ENCODE measurements at places on chromosomes 7 and 10. TPM values are rescaled to one million over a fixed set of nuclear protein-coding genes. Genes with fewer than 3 reads are reported as not detected.

- DNase-seq: no peak
These were observed 365.7 kb downstream of the GPR37 start for GRCh38 chr7:124399941-124400340.

Gene EZH2
- 44.9 TPM for total RNA-seq

DNA sequence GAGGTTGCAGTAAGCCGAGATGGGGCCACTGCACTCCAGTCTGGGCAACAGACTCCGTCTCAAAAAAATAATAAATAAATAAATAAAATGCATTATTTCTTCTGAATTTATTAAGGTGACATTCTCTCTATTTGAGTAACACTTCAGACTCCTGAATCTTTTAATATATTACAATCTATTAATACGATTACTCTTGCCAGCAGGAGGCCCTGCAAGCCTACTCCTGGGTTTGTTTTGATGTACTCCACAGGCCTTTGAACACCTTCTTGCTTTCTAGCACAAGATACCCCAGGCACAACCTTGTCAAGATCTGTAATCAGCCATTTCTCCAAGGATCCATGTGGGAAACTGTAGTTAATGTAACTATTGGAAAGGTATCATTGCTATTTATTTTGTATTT, 63.5 kb downstream of the COBL start:
- DNase-seq: peak; percentile 32

DNA sequence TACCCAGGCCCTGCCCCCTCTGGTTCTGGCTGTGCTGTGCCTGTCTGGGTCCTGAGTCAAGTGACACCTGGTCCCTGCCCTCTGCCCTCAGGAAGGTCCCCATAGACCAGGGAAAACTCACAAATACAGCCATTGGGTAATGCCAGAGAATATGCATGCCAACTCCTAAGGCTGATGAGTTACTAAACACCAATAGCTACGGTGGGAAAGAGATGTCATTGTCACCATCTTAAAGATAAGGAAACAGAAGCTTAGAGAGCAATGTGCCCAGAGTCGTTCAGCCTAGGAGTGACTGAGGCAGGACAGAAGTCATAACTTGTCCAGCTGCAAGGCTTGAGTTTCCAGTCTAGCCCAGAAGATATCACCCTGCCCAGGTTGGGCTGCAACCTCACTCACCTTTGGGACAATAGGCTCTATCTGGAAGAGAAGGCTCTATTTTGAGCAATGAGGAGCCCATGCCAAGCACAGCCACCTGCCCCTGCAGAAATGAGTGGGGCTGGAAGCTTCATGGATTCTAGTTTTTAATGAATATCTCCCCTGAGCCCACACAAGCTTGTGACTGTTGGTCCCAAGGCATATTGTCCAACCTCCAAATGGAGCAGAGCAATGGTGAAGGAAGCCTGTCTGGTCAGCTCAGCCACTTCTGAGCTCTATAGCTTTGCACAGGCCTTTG, 42.6 kb downstream of the ZNF273 start:
- no peak for DNase-seq

Gene PDE6C
- total RNA-seq: not detected

DNA sequence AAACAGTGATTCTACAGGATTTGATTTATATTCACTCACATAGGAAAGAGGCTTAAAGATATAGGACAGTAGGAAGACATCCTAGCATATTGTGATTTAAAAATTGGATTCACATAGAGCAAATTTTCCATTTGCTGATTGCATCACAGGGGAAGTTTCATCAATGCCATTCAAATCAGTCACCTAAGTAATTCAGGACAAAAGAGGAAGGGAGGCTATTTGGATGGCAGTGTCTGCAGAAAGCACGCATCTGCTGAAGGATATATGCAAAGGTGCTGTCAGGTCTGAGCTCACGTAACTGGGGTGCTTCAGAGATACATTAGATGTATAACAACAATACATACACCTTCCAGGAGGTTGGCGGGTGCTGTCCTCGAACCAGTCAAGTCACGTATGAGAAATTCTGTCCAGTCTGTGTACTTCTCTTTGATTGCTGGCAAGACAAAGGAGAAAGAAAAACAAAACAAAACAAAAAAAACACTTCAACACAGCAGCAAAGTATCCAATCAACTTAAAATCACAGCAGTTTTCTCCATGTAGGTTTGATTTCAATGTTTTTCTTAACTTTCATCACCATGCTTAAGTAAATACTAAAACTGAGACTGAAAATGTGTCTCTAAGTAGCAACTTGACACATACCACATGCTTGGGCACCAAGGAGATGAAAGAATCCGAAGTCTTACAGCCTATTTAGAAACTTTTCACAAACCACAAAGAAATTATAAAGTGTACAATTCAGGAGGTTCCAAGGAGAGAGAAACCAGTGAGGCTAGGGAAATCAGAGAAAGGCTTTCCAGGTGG, 125.1 kb downstream of the SFMBT2 start:
- DNase-seq: no peak

Gene RHOBTB1
- total RNA-seq: 20.0 TPM

Measured in LHCN-M2 (cell line).